ENCODE measurements at places on chromosomes 6 and 20.

GRCh38 chr6:30847971-30848436 is 36.3 kb upstream of the DDR1 start:
- DNase-seq, result no peak

- DNase-seq, result peak; percentile 20
These were observed 31.7 kb upstream of the CCR6 start for GRCh38 chr6:167091026-167091804.

GRCh38 chr6:161411265-161411944 is 137.5 kb upstream of the AGPAT4 start:
- DNase-seq, result no peak

DNA sequence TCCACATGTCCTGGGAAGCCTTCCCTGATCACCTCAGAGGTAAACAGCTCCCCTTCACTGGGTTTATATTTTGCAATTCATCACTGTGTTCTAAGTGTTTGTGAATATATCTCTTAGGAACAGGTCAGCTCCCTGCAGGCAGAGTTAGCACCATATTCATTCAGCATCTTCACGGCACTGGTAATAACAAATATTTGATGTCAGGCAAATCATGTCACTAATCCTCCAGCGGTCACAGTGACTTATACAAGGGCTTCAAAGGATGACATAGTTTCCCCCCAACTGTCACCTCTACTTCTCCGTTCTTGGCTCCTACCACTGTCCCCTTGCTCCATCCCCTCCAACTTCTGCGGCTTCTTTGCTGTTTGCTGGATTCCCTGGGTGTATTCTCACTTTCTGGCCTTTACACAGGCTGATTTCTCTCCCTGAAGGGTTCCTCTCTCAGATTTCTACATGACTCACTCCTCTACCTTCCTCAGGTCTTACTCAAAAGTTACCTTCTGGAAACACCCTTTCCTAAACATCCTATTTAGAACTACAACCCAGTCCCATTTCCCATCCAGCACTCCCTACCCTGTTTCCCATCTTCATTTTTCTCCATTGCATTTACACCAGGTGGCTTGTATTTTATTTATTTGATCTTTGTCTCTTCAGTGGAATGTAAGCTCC is 66.6 kb downstream of the NHLRC1 start:
- no peak for DNase-seq

DNA sequence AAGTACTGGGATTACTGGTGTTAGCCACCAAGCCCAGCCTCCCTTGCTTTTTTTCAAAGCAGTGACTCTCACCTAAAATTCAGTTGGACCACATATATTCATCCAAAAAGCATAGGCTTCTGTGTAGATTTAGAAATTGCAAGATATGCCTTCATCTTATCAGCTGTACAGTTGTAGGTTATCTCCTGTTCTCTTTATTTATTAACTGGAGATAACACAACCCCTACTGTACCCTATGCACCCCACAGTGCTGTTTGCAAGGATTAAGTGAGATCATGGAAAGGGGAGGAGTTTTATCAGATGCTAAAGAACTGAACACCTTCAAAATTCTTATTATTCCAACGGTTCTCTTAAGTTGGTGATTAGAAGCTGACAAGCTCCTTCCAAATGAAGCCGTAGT is 164.4 kb upstream of the JARID2 start:
- DNase-seq, result no peak

GRCh38 chr20:59645761-59646171 is 41.4 kb downstream of the PHACTR3 start:
- no peak for DNase-seq

- no peak for DNase-seq
These were observed 279.5 kb downstream of the LRFN2 start for GRCh38 chr6:40307712-40308111.

DNA sequence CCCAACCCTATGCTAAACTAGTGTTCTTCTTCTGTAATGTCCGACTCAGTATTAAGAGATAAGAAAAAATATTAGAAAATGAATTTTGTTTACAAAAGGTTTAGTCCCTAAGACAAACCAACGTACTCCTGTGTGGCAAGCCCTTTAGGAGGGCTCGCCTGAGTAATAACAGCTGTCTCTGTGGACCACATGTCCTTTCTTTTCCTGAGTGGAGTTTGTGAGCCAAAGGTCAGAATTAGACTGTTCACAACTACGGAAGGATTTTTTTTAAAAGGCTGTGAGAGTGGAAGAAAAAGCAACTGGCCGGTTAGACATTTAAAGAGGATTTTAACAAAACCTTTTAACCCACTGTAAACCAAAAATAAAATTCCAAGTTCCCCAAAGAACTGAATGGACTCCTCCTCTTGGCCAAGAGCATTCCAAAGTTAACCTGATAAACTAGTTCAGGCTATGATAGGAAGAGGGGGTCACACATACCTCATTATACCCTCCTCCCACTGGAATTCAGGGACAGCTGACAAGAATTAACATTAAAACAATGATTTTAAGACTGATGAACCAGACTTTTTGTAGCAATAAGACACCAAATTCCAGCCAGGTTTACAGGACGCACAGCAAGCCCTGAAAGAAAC is 43.5 kb downstream of the FAM184A start:
- DNase-seq, result no peak

GRCh38 chr6:129651291-129651691 is 58.7 kb downstream of the ARHGAP18 start:
- no peak for DNase-seq

GRCh38 chr6:98686008-98686601 is 148.3 kb upstream of the POU3F2 start:
- DNase-seq, result no peak

DNA sequence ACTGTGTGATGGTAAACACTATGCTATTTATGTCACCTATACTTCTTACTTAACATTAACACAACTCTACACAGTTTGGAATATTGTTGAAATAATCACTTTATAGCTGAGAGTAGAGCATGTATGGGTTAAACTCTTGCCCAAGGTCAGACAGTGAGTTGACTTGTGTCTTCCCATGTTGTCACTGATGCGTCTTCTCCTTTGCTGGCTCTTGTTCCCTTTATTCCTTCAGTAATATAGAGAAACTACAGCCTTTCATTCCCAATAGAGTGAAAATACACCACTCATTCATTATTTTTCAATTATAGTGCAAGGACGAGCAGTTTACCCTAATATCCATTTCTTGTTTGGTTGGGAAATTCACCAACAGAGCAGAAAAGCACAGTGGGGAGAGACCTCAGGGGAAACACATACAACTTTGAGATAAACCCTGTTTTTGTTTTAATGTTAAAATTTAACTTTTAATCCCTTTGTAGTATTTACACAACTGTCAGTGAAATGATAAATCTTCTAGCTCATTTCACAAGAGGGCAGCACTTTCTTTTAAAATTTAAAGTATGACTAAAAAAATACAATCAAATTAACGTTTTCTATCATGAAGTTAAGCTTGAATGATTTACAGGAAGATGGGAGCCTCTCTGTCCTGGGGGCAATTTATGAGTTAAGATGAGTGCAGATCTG is 363.0 kb downstream of the UTRN start:
- no peak for DNase-seq

DNA sequence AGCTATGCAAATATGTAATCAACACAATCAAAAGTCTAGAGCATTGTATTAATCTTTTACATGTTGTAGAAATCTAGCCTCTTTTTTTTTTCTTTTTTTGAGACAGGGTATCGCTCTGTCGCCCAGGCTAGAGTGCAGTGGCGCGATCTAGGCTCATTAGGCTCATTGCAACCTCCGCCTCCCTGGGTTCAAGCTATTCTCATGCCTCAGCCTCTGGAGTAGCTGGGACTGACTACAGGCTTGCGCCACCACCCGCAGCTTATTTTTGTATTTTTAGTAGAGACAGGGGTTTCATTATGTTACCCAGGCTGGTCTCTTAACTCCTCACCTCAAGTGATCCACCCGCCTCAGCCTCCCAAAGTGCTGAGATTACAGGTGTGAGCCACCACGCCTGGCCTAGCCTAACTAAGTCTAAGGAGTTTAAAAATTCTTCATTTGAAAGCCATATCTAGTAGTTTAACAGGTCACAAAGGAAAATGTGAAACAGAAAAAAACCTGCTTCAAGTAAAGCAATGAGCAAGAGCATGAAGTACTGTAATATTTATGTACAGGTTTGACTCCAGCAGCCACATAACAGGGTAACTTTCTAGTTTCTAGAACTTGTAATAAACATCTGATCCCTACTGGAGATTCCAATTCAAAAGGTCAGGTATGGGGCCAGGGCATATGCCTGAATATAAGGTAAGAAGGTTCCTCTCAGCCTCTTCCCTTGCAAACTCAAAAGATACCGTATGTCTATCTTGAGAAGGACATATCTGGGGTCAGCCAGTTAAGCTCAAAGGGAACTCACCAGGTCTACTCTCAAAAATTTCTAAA is 4.4 kb downstream of the CPNE1 start:
- DNase-seq, result no peak

DNA sequence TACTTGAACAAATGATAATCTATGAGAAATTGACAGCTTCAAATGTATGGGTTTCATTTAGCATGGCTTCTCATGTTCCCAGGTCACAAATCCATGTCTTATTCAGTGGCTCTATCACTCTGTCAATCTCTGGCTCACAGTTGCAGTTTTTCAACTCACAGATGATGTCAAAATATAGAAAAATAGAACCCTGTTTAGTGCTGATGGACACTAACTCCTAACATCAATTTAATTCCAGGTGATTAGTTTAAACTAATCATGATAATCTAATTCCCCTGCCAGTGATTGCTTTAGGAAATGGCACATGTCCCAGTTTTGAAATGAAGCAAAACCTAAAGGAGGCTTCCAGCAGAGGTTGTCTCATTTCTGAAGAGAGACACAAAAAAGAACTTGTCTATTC is 13.0 kb downstream of the KHDC1 start:
- DNase-seq, result no peak

- DNase-seq, result no peak
These were observed 371.7 kb upstream of the SASH1 start for GRCh38 chr6:147970970-147971369.

DNA sequence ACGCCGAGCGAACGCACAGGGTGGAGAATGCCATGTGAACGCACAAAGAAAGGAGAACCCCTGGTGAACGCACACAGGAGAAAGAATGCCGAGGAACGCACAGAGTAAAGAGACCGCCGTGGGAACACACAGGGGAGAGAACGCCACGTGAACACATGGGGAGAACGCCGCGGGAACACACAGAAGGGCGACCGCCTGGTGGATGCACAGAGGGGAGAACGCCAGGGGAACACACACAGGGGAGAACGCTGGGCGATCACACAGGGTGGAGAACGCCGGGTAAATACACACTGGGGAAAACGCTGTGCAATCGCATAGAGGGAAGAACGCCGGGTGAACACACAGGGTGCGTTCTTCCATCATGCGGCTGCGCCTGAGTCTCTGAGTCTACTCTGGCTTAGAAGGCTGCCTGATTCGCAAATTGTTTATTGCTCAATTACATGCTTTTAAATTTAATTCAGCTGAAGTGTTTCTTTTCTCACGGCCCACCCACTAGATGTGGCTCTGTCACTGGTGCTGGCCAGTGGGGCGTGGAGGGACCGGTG is 54.1 kb downstream of the RNASET2 start:
- DNase-seq, result no peak

- DNase-seq, result no peak
These were observed 1040.7 kb upstream of the FLRT3 start for GRCh38 chr20:15378151-15378550.

DNA sequence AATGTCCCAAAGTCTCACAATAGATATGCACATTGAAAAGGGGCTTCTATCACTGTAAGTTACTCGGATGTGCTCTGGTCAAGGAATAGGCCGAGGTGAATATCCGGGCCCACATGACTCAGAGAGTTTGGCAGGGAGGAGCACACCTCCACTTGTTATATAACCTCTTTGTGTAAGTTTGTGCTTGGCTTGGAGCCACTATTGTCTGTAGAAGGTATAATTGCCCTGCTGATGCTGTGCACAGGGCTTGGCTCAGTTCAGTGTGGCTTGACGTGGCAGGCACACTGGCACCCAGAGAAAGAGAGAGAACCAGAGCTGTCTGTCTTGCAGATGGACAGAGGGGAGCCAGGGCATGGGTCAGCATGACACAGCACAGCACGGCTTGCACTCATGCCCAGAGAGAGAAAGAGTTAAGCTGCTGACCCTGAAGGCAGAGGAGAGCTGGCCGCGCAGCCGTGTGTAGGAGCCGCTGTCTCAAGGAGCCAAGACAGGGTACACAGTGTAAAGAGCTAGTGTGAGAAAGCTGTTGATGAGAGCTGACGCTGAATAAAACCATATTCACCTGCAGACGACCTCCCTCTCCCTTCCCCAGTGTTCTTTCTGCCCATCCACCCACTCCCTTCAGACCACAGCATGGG is 482.5 kb downstream of the C6orf118 start:
- DNase-seq, result no peak

DNA sequence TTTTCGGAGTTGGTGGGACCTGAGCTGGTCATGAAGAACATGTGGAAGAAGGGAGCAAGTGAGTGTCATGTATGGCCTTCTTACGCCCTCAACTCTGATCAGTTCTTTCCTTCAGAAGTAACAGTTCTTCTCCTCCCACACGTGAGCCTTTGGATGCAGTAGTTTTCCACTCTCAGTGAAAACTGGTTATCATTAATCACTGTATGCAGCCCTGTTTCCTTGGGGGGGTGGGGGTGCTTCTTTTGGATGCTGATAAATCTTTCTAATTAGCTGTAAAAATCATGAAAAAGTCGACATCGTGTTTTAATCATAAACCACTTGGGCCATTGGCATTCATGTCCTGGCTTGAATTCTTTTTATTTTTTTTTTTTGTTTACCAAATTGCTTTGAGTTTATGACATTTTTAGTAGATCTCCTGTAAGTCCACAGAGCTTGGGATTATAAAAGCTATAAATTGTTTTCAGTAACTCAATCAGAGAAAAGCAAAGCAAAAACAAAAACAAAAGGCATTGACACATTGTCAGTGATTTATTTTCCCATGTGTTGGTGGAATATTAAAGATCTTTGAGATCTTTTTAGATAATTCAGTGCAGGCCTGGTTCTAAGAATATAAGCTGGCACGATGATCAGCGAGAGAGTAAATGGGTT is 84.8 kb downstream of the TRMT11 start:
- DNase-seq, result no peak

GRCh38 chr20:63974402-63975200 is 4.8 kb downstream of the SAMD10 start:
- no peak for DNase-seq

DNA sequence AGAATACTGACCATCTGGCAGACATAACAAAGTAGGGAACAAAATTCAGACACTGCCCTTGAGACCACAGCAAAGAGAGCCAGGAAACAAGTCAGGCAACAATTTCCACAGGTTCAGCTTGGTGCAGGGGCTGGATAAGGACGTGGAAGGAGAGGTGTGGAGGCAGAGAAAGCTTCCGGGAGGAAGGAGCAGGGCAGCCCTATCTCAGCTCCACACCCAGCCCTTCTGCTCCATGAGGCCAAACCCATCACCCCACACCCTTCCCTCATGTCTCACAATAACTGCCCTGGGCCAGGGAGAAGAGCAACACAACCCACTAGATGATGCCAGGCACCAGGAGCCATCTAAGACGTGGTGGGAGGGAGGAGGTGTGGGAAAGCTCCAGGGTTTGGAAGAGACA is 5.8 kb downstream of the SNHG17 start:
- DNase-seq, result no peak

Measured in activated CD4-positive, alpha-beta T cell treated with anti-CD3 and anti-CD28 coated beads, Interleukin-2, amount 50 U/mL, for 1 hour (primary cell).